Stimulated activated CD8-positive, alpha-beta memory T cell treated with anti-CD3 and anti-CD28 coated beads, Interleukin-7, amount 100 ng/mL, for 48 hours (primary cell): ENCODE measurements at places on chromosomes 1 and 21.

DNA sequence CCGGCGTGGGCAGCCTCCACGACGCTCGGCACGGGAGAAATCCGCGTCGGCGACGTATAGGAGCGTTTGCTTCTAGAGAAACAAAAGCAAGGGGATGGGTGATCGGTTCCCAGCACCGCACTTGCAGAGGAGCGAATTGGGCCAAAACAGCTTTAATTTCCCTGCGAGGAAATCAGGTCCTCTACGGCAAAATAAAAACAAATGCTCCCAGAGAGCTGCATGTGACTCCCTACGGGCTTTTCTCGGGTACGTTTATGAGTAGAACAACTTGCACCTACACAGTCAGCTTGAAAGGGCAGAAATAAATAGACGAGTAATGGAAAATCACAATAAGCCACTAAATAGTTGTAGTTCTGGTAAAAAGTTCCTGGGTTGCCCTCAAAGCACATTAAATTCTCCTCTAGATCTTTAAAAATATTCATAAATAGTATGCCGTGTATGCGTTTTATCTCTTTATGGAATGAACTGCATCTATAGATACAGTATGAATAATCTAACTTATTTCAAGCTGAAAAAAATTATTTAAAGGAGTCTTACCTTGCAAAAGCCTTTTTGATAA, 1.2 kb downstream of the NHLH2 start:
- no peak for DNase-seq

DNA sequence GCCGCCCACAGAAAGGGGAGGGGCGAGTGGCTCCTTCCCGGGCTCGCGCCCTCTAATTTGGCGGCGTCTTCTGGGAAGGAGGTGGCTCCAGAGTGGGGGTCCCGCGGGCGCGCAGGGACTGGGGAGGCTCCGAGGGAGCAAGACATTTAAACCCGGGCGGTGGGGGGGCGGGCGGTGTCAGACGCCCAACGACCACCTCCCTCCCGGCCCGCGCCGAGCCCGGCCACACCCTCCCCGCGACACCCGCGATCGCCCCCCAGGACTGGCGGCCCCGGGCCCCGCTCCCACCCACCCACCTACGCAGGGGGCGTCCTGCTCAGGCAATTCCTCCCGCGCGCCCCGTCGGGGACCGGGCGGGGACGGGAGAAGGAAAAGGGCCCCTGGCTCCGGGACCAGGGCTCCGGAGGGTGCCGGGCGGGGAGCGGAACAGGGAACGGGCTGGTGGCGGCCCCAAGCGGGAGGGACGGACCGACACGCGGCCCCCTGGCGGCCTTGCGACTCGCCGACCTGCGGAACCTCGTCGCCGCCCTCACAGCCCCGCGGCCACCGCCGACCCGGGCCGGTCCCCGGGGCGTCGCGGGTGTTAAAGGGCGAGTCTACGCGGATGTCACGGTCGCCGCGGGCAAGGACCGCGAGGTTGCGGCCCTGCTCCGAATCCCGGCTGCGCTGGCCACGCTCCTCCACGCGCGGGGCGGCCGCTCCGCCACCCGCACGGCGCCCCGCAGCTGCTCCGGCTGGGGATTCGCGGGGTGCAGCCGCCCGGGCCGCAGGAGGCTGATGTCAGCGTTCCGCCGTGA, 94.0 kb upstream of the FMN2 start:
- DNase-seq: no peak

- DNase-seq: no peak
Observed at GRCh38 chr1:180233191-180234011, 3.3 kb downstream of the LHX4 start.

DNA sequence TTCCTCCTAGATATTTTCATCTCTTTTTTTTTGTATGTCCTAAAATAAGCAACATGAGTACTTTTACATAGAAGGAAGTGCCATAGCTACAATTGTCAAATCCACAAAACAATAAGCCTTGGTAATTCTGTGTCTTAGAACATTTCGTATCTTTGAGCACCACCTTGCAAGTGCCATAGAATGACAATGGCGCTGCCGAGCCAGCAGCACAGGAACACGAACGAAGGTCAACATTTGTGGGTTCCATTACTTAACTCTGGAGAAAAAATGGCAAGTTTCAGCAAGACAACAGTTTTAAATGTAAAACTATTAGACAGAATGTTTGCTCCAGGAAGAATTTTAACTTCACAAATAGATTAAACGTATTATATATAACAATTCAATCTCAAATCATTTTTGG, 222.1 kb downstream of the CHRM3 start:
- DNase-seq: no peak

GRCh38 chr1:117985239-117985638, 55.7 kb downstream of the WDR3 start:
- DNase-seq: no peak

DNA sequence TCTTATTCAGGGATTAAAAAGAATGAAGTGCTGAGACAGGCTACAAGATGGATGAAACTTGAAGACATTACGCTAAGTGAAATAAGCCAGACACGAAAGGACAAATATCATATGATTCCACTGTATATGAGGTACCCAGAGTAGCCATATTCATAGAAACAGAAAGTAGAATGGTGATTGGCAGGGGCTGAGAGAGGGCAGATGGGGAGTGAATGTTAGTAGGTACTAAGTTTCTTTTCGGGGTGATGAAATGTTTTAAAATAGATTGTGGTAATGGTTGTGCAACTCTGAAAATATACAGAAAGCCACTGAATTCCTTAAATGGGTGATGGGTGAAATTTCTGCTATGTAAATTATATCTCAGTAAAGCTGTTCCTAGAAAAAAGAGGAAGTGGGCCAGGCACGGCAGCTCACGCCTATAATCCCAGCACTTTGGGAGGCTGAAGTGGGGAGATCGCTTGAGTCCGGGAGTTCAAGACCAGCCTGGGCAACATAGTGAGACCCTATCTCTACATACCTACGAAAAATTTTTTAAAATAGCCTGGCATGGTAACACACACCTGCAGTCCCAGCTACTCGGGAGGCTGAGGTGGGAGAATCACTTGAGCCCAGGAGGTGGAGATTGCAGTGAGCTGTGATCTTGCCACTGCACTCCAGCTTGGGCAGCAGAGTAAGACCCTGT, 15.9 kb downstream of the SLC27A3 start:
- DNase-seq: no peak

DNA sequence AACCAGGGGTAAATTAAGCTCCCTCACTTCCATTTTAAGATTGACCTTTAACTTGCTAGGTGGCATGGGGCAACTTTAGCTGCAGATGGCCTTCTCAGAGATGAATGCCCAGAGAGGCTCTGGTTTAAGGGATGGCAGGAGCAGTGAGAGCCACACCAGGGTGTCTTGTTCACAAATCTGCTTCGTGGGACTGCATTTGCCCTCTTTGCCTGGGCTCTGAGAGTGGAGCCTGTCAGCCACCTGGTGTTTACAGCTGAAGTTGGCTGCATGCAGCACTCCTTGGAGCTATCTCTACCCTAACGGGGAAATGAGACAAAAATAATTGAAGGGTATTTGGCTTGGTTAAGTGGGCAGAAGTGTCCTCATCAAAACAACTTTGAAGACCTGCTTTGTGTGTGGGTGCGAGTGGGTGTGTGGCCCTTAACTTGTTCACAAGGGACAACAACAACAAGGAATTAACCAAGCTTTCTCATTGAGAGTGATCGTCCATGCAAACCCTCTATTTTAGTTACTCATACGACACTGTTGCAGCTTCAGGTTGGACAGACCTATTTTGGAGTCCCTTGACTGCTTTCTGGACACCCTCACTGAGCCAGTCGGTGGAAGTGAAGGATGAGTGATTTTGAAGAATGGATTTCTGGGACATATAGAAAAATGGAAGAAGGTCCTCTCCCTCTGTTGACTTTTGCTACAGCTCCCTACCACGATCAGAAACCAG, 29.8 kb downstream of the PGM1 start:
- no peak for DNase-seq

DNA sequence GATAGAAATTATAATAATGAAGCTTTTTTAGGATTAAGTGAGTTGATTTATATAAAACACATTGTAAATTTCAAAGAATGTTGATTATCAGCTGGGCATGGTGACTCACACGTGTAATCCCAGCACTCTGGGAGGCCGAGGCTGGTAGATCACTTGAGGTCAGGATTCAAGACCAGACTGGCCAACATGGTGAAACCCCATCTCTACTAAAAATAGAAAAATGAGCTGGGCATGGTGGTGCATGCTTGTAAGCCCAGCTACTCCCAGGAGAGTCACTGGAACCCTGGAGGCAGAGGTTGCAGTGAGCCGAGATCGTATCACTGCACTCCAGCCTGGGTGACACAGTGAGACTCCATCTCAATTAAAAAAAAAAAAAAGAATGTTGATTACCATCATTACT, 18.4 kb downstream of the ADAMTS1 start:
- DNase-seq: no peak

- no peak for DNase-seq
Observed at GRCh38 chr1:78911956-78912880, 94.3 kb downstream of the ADGRL4 start.

DNA sequence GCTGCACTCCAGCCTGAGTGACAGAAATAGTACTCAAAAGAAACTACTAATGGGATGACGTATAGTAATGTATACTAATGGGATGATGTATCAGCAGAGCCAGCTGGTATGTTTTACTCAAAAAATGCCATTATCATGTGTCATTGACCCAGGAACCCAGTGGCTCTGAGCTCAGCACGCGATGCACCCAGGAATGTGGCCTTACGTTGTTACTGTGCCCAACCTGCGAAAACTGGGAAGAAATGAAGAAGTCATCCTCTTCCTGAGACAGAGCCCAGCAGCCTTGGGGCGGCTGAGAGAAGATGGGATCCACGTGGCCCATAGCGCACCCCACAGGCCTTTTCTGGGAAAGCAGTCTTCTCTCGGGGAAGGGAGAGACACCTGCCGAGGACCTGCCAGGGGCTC, 8.8 kb downstream of the UBE2J2 start:
- no peak for DNase-seq

GRCh38 chr1:18411820-18412641, 68.7 kb upstream of the KLHDC7A start:
- no peak for DNase-seq

DNA sequence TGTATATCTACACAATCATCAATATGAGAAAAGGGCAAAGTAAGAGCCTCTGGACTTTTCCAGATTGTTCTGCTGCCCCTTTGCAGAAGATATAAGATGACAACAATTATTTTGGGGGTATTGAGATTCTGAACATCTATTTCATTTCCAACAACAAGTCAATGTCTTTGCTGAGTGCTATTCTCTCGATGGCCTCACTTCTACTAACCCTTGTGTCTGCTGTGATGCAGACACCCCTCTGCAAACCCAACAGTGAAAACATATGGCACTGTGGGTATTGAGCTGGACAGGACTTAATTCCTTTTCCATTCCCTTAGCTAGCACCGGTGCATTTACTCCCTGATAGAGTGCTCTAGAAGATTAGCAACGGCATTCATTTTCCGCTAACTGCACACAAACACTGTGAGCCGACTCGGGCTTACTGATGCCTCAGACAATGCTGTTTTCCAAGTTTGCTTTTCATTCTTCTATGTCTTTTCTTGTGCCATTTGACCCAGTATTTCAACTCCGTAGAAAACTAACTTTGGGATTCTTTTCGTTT, 33.4 kb upstream of the SMYD2 start:
- no peak for DNase-seq

DNA sequence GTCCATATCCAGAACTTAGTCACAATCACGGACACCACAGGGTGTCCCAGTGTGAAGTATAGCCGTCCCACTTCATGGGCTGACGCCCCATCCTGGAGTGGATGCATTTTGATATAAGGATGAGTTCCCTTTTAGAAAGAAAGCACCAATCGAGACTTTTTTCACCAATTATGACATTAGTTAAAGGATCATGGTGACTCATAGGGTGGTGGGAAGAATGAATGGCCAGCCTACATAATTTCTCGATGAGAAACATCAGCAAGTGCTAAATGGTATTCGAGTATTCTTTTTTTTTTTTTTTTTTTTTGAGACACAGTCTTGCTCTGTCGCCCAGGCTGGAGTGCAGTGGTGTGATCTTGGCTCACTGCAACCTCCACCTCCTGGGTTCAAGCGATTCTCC, 38.5 kb upstream of the USP1 start:
- DNase-seq: no peak

DNA sequence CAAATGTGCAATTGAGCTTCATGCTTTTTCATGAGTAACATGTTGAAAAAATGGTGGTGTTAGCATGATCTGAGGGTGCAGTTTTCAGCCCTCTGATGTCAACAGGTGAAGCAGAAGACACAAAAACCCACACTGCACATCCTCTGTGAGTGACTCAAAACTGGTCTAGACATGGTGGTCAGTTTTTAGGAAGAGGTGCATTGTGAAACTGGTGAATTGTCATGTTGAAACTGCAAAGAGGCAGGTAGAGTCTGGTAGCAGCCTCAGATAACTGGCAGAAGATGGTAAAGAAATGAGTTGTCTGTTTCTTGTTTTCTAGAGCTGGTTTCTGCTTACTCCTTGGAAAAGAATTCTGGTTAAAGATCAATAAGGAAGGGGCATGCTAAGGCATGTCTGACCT, 97.3 kb upstream of the HMCN1 start:
- peak; percentile 37 for DNase-seq

- DNase-seq: no peak
Observed at GRCh38 chr1:42852608-42852980, 6.2 kb downstream of the ZNF691 start.

GRCh38 chr1:94550800-94551241, 9.3 kb upstream of the F3 start:
- DNase-seq: no peak

DNA sequence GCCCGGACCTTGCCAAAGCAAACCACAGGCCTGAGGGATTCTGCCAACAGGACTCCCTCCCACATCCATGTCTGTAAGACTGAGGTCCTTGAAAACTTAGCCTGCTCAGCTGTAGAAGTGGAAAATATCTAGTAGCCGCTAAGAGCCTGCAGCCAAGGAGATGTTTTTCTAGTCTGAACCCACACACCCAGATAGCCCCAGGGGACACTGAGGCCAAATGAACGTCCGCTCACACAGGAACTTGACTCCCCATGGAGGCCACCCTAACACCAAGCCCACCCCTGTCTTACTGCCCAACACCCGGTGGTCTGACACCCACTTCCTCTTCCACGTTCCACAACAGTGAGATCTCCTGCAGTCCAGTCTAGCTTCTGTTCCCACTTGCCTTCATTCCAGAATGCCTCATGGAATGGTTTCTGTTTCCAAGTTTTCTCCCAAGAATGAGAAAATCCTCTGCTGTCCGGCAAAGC, 174.8 kb downstream of the PLPP3 start:
- no peak for DNase-seq

GRCh38 chr1:31660871-31661455, 16.3 kb upstream of the PEF1 start:
- DNase-seq: no peak

DNA sequence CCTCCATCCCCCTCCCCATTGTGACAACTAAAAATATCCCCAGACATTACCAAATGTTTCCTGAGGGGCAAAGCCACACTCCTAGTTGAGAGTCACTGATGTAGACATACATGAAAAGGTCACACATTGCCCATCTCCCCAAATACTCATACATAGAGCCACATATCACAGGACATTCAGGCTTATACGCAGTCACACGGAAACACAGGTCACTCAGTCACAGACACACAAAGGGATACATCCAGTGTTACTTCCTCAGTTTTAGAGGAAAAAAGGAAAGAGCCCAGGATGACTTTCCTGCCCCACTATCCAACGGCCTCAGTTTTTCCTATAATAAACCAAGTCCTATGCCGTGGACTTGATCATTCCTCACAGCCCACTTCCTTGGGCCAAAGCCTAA, 1.9 kb downstream of the SLC39A1 start:
- DNase-seq: no peak

GRCh38 chr1:14634486-14634885, 36.0 kb downstream of the KAZN start:
- no peak for DNase-seq
